ENCODE measurements at places on chromosomes 5 and 9.

GRCh38 chr9:114619191-114619761 lies 8.2 kb downstream of the TMEM268 start:
- DNase-seq = no peak

- no peak for DNase-seq
Measured at GRCh38 chr9:114198249-114199040, 43.1 kb downstream of the COL27A1 start.

GRCh38 chr5:167451076-167451475 lies 840.4 kb upstream of the WWC1 start:
- DNase-seq = no peak

DNA sequence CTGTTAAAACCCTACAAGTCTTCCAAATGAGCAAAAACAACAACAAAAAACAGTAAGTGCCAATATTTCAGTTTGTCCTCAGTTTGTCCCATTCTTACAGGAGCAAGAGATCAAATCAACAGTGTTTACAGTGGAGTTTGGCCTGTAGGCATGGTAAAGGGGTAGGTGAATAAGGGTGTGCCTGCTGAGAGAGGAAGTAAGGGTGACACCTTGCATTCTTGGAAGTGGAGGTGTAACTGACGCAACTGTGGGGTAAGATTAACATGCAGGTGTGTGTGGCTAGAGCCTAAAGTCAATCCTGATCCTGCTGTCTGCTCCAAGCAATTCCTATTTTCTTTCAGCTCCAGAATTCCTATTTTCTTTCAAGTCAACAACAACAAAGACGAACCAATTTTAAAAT lies 43.4 kb downstream of the PFDN1 start:
- no peak for DNase-seq

GRCh38 chr5:4941957-4942830 lies 197.9 kb upstream of the ADAMTS16 start:
- DNase-seq = no peak

GRCh38 chr9:27829621-27830020 lies 256.3 kb upstream of the C9orf72 start:
- no peak for DNase-seq

DNA sequence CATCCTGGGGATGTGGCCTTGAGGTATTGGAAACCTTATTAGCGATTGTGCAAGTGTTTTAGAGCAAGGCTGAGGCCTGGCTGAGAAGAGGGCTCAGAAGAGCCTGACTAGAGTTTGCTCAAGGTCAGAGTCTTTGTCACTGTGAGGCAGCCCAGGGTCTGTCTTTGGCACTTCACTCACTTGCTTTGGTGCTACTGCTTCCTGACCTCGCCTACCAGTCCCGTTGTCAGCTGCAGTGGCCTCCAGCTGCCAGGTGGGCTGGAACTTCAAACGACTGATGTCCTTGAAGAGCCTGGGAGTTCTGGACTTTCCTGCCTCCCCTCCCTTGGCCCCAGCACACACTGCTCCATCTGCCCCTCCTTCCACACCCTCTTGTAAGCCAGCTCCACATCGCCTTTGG lies 228.0 kb downstream of the SNX18 start:
- no peak for DNase-seq

- DNase-seq = no peak
Measured at GRCh38 chr5:117945258-117945657, 1043.1 kb downstream of the DTWD2 start.

DNA sequence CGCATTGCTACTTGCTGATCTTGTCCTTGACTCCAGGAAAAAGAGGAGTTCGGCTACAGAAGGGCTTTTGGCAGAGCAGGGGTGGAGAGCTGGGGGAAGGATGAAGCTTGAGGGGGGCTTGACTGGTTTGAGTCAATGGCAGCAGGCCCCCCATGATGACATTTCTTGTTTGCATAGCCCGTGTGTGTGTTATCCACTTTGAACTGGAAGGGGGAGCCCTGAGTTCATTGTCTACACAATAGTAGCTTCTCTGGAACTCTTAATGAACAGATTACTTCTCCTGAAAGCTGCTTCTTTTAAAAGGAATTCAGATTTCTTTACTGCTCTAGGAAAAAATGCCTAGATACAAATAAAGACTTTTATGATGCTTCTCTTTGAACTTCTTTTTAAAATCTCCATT lies 2.3 kb downstream of the IFNB1 start:
- DNase-seq = no peak

DNA sequence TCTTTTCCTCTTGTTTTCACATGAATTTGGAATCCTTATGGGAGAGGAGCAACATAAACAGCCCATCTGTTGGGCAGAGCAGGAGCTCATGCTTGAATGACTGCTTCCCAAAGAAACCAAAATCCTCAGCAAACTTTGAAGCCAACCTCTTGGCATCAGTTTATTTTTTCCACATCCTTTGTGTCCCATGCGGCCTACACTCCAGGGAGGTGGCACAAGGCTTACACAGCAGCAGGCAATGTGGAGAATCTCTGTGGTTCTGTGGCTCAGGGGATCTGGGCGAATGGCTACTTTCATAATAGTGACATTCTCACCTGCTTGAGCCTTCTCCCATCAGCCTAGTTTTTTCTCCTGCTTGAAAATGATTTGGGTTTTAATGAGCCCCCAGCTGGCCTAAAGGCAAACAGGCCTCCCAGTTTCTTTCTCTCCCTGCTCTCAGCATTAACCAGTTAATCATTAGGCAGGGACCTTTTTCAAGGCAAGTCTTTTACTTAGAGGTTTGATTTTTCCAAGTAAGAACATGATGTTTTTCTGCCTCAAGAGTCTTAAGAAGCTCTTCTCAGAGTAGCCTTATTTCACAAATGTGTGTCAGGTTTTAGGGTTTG lies 370.3 kb downstream of the ARHGEF28 start:
- DNase-seq = no peak

Measured in stimulated activated CD8-positive, alpha-beta memory T cell treated with anti-CD3 and anti-CD28 coated beads, Interleukin-15, amount 100 ng/mL, for 1 hour (primary cell).